ENCODE measurements at places on chromosomes 16 and 17.

DNA sequence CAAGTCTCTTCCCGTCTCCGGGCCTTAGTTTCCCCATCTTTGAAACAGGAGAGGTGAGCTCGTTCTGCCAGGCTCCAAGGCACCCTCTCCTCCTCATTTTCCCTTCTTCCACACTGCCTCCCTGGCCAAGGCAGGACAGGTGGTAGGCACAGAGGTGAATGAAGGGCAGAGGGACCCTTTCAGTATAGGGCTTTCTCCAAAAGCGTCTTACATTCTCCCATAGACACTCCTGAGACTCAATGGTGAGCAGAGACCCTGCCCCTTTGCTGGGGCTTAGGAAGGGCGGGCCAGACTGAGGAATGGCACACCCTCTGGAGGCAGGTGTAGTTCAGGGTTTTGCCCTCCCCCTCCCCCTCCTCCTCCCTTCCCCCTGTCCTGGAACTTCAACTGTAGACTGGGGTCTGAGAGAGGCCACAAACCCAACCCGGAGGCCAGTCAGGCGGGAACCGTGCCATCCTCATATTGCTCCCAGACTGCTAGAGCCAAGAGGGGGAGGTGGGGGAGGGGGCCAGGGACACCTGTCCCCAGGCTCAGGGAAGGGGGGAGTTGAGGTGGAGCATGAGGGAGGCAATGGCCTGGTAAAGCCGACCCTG, 1.9 kb downstream of the PLEKHH3 start:
- no peak for DNase-seq

GRCh38 chr17:34253139-34253525, 2.0 kb upstream of the CCL2 start:
- no peak for DNase-seq

DNA sequence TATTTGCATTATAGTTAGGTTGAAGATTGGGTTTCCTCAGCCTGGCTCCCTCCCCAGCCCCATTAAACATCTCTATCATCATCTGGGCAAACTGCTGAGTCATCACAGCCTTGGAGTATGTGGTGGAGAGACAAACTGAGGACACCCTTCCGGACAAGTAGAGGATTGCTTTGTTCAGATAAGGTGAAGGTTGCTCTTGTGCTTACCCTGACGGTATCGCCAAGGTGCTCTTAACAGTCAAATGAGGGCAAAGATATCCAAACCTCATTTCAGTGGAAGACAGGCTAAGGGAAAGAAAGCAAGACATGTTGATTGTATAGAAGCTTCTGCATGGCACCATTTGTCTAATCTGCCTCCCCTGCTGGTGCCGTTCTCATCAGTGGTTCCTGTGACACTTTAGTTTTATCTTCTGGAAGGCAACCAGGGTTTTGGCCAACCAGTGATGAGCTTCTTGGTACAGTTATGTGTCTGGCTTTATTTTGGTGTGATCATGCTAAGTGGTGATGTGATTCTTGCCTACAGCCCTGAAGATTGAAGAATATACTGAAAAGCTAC, 56.9 kb upstream of the LGALS9 start:
- DNase-seq = no peak

DNA sequence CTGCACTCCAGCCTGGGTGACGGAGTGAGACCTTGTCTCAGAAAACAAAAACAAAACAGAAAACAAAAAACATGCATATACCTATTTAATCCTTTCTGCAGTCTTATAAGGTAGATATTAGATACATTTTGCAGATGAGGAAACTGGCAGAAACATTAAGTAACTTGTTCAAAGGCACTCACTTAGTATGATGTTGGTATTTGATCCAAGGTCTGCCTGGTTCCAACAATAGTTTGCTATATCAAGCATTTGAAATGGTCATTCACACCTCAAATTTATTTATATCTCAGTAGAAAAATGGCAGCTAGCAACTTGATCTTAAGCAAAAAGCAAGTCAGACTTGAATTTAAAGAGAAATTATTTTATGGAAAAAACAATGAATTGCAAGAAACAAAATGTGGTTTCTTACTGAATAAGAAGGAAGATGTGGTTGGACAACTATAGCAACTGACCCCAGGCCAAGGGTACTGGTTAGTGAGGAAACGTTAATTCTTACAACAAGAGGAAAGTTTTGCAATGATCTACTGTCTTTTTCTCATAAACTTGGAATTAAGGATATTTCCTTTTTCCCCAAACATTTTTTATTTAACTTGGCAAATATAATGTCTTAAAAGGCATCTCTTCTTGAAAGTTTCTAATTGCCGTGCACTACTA, 19.7 kb downstream of the DHRS7B start:
- DNase-seq = no peak
